Stimulated activated CD8-positive, alpha-beta memory T cell treated with anti-CD3 and anti-CD28 coated beads, Interleukin-2, amount 100 ng/mL, for 48 hours (primary cell): ENCODE measurements at places on chromosomes 6 and 20.

DNA sequence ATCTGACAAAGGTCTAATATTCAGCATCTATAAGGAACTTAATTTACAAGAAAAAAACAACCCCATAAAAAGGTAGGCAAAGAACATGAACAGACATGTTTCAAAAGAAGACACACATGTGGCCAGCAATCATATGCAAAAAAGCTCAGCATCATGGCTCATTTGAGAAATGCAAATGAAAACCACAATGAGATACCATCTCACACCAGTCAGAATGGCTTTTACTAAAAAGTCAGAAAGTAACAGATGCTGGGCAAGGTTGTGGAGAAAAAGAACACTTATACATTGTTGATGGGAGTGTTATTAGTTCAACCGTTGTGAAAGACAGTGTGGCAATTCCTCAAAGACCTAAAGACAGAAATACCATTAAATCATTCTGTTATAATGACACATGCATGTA is 289.9 kb upstream of the MMS22L start:
- no peak for DNase-seq

DNA sequence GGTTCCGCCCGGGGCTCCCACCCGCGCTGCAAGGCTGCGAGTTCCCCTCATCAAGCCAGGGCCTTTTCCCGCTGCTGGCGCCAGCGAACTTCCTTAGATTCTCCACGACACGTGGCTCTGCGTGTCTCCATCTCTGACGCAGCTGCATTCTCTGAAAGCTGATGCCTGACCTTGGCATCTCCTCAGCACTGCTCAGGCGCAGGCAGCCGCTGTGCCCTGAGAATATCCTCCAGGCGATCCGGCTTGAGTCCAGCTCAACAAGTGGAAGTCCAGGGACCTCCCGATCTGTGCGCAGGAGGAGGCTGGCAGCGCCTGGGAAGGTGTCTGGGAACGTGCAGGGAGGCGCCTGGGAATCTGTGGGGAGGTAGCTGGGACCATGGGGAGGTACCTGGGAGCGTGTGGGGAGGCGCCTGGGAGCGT is 171.2 kb upstream of the THBS2 start:
- no peak for DNase-seq

DNA sequence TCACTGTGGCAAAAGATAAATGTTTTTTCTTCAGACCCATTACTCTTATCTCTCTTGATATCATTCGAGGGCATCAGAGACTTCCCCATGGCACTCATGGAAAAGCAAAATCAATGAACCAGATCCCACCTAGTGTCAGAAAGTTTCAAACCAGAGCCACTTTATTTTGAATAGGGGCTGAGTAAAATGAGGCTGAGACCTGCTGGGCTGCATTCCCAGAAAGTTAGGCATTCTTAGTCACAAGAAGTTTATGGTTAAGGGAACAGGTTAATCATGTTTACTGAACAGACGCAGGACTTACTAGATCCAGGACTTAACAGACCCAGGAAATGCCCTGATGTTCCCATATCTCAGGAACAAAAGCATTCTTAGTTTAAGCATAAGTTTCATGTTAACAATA is 369.9 kb downstream of the BTBD3 start:
- DNase-seq: no peak

DNA sequence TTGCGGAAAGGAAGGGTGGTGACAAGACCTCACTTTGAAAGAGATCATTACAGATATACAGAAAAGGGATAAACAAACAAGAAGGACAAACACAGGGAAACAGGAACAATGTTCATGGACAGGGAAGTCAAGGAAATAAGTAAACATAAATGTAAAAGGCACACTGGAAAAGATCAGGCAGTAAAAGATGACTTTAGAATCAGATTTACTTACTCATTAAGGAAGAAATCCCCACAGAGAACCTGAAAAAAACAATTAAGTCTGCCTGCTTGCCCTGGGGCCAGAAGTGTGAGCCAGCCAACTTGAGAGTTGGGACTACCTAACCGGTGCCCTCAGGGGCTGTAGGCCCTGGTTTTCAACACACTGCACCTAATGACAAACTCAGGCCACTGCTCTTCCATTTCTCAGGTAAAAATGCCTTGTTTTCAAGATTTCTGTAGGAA is 1.7 kb downstream of the APMAP start:
- no peak for DNase-seq

DNA sequence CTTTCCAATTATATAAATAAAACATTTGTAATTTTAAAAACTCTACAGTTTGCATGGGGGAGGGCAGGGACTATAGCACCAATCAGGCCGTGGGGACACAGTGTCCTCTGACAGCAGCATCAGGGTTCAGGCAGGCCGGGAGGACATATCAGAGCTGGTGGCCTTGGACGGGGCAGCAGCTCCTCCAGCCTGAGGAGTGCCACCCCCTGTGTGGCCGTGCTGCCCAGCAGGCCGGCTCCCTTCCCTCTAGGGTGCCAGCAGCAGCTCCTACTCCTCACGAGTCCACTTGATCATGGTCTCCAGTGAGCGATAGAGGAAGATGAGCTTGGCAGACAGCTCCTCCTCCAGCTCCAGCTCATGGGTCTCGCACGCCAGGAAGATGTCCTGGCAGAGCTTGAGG is 144.0 kb upstream of the PHACTR3 start:
- DNase-seq: no peak

DNA sequence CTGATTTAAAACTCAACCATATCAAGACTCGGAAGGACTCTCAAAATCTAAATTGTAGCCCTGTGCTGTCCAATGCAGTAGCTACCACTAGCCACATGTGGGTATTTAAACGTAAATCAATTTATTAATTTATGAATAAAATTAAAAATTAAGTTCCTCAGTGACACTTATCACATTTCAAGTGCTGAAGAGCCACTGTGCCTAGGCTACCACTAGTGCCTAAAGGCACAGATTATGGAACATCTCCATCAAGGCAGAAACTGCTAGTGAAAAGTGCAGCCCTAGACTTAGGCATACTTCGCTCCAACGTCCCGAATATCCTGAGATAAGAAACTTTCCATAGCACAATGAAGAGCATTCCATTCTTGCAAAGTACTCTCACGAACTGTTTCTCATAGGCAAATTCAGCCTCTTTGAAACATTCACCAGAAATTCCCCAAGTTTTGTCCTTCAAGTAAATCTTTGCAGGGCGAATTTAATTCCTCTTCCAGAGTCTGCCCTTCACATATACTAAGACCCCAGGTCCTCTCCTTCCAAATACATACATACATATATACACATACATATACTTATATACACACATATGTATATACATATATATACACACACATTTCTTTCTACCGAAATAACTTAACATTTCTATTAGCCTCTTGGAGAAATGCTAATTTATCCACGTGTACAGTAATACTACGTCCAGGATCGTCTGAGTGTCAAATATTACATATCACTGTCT is 1.3 kb downstream of the SUPT3H start:
- DNase-seq: no peak

GRCh38 chr20:58161192-58161591 is 67.3 kb downstream of the ANKRD60 start:
- DNase-seq: no peak

GRCh38 chr20:50930139-50930975 is 880 bp downstream of the ADNP start:
- DNase-seq: no peak

- DNase-seq: no peak
Observed at GRCh38 chr6:98971303-98971702, 23.6 kb upstream of the FBXL4 start.

DNA sequence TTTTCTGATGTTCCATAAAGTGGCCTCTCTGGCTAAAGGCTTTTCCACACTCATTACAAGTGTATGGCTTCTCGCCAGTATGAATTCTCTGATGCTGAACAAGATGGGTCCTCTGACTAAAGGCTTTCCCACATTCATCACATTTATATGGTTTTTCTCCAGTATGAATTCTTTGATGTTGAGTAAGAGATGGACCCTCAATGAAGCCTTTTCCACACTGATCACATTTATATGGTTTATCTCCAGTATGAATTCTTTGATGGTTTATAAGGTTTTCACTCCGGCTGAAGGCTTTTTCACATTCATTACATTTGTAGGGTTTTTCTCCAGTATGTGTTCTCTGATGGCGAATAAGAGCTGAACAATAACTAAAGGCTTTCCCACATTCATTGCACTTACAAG is 20.4 kb downstream of the ZNF184 start:
- no peak for DNase-seq

DNA sequence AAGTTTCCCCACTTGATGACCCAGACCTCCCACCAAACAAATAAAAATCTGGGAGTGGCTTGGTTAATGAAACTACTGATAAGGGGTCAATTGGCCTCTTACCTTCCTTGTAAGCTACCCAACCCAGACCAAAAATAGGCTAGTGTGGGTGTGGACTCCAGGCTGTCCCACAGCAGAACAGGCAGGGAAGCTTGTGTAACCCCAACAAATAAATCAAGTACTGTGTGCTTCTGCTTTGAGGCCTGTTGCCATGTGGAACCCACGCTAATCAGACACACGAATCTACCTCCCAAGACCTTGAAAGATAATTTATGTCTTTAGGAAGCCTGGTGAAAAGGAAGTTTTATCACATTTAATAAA is 33.7 kb upstream of the PAQR8 start:
- no peak for DNase-seq

- no peak for DNase-seq
Observed at GRCh38 chr6:55868771-55869479, 6.5 kb downstream of the BMP5 start.

DNA sequence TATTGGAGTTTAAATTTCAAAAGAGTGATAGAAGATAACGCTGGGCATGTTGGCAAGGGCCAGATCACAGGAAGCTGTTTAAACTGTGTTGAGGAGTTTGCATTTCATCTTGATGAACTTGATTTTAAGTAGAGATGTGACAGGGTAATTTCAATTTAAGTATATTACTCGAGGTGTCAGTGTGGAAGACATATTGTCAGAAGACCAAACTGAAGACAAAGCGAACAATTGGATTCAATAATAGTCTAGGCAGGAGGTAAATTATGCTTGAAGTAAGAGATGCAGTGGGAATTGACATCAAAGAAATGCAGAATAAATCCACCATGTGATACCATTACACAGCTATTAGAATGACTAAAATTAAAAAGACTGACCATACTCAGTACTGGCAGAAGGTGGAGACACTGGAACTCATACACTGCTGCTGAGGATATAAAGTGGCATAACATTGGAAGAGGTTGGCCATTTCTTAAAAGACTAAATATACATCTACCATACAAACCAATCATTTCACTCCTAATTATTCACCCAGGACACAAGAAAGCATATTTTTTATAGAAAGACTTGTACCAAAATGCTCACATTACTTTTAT is 240.8 kb downstream of the ARHGAP18 start:
- DNase-seq: no peak

- DNase-seq: no peak
Observed at GRCh38 chr6:3165631-3166534, 8.5 kb upstream of the TUBB2A start.

DNA sequence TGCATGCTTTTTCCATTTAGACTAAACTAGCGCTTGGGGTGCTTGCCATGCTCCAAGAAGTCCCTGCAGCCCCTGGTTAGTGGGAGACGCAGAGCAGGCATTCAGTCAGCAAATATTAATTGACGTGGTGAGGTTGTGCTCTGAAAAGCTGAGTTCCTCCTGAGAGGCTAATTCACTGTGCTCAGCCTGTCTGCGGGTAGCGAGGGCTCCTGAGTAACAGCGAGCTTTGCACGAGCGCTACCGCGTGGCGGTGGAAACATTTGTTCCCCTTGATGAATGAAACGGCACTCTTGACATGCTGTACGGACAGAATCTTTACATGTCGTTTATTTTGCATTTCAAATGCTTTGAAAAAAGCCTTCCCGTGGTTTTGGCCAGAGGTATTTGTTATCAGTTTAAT is 170.6 kb upstream of the AGPAT4 start:
- no peak for DNase-seq

DNA sequence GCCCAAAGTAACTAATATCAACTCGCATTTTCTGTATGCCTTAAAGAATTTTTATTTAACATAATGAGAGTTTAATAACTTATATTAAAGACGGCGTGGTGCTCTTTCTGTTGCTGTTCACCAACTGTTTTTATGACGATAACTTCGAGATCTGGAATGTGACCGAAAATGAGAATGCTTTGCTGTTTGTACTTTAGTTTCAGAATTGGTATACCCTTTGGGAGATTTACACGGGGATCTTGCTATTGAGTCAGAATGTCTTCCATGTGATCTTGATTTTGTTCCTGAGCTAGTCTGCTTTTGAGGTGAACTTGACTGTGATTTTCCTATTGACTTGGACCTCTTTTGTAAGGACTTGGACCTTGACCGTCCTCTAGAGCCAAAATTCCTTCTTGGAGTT is 17.9 kb downstream of the PNRC1 start:
- DNase-seq: no peak

DNA sequence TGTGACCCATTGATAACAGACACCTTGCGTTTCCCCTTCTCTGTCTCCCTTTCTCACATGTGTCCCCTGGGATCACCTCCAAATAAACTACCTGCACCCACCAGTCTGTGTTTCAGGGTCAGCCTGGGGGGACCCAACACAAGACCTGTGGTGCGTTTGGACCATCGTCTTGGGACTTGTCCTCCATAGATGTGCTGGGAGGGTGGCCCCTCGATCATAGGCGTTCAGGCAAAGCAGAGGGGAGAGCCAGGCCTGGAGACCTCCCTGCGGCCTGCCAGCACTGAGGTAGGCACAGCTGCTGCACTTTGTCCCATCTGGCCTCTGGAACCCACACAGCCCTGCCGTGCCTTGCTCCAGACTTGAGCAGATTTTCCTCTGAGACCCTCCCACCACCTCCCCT is 18.1 kb downstream of the CST9 start:
- DNase-seq: no peak

DNA sequence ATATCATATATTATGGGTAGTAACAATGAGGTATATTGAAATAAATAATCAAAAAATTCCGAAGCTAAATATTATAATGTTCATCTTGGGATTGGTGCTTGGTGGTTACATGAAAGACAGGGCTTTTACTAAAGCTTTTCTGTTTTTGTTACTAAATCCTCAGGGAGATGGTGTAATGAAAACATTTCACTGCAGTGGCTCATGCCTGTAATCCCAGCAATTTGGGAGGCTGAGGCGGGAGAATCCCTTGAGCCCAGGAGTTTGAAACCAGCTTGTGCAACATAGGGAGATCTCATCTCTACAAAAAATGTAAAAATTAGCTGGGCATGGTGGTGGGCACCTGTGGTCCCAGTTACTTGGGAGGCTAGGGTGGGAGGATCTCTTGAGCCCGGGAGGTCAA is 42.9 kb downstream of the AFG1L start:
- no peak for DNase-seq

- DNase-seq: no peak
Observed at GRCh38 chr20:40654876-40655275, 34.2 kb downstream of the MAFB start.

GRCh38 chr6:5151955-5152401 is 66.8 kb downstream of the PPP1R3G start:
- DNase-seq: no peak
